ENCODE measurements at places on chromosomes 11 and 22.
A peak's percentile ranks its signal among the peaks of the same experiment; 100 is the strongest.

DNA sequence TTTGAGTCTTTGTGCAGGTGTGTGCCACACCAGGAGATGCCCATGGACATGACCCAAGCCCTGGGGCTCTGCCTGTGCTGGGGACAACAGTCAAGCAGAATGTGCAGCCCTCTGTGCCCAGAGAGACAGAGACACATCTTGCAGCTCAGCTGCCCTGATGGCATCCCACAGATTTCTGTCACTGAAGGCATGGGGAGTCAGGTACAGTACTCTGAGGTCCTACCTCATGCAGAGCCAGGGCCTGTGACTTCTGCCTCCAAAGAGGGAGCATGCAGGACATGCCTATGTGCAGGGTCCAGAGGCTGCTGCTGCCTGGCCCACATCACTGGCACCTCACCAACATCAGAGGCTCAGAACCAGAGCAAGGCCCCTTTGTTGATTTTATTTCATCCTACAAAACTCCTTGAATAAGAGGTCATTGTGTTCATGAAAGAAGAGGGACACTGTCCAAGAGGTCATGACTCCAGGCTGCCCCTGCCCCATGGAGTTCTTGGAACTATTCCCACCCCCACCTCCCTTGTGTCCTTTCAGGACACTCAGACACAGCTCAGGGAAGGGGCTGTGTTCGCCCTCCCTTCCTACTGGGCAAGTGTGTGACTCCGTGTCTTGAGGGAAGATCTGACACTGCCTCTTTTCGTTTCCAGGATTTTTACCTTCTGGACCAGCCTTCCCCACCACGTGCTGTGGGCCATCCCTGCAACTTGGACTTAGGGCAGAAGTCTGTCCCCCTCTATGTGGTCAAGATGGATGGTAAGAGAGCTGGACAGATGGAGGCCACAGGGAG, 62.3 kb downstream of the BTG4 start:
- no peak for DNase-seq

- DNase-seq, result no peak
These were observed 62.8 kb upstream of the CTTN start for GRCh38 chr11:70335511-70335910.

DNA sequence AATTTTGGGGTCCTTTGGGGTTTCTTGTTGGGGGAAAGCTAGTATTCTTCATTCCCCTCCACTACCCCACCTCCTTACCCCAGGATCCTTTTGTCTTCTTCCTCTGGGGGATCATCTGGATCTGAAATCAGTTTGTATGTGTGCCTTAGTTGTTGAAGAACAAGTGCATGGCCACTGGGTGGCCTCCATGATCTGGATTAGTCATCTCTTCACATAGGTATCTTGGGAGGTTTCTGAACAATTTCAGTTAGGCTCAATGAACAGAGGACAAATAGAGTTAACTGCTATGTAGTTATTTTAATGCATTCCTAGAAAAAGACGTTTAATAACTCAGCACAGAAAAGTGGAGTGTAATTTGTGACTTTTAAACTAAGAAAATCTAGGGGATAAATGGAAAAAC, 7.1 kb upstream of the VWA5A start:
- DNase-seq, result peak; percentile 43

DNA sequence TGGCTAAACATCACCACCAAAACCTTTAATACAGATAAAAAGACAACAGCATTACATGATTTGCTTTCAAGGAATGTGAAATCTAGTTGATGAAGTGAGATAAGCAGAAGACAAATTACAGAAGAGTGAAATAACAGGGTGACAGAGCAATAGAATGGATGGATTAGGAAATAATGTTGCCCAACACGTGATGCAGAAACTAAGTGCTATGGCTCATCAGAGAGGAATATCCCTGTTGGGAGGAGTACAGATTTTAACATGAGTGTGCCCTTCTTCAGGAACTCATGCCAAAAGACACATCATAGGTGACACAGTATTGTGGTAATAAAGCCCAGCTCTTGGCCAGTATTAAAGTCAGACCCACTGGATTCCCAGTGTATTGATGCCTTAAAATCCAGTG, 176.6 kb upstream of the RAG2 start:
- DNase-seq, result no peak

GRCh38 chr11:127217452-127218274, 217.1 kb upstream of the KIRREL3 start:
- DNase-seq, result no peak

DNA sequence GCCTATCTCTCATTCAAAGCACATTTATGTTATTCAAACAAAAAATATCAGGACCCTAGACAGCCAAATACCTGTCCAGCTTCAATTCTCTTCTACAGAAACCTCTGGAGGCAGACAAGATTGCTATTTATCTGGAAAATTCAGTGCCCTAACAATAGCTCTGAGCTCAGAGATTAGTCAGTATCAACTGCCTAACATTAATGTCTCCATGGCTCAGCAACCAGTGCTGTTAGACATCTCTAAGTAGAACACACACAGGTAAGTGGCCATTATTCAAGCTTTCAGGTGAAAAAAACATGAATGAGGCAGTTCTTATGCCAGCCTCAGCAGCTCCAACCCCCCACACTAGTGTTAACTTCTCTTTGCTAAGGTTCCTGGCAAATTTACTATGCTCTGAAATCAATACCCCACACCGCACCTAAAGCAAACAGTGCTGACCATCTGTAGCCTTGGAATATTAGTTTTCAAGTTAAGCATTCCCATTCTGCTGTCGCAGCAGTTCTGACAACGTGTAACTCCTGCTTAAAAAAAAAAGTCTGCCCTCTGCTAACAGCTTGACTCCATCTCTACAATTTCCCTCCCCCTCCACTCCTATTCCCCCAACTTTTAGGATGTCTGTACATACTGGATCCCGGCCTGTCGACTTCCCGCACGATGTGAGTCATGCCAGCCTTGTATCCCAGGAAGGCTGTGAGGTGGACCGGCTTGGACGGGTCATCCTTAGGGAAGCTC, 1.5 kb downstream of the RPL3 start:
- DNase-seq, result no peak

DNA sequence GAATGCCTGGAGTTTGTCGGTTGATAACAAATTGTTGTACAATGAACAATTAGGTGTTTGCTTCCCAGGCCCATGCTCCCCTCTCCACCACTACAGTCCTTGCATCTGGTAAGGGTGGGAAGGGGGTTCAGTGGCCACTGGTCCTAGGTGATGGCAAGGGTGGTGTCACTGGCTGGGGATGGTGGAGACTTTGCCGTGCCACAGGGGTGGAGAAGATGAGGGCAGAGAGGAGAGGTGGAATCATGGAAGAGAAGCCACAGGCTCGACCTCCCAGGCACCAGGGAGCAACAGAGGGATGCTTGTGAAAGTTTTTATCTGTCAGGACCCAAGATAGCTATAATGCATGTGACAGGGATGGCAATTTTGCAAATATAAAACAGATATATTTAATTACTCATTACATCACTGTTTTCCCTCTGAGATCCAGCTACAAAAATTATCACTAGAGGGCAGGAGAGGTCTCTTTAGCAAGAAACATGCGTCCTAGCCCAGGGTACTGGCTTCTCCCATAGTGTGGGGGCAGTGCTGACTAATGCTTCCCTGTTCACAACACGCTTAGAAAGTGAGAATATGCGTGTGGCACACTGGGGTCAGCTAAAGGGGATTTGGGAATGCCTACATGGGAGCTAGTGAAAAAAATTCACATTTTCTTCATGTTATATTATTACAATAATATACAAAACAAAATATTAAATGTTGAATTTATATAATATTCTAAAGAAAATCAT, 49.0 kb upstream of the AMPD3 start:
- peak; percentile 69 for DNase-seq

DNA sequence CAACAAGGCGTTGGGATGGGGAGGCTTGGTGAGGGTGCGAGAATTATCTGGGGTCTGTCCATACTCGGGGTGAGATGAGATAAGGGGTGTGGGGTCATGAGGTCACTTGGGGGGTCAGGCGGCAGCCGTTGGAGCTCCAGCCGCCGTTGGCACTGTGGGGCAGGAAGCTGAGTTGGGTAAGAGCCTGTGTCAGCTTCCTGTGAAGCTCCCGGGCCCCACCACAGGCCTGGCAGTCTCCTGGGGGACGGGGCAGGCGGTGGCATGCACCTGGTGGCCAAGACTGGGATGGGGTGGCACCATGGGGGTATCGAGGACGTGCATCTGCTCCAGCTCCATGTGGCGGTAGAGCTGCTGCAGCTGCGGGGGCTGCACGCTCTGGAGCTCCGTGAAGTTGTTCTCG, 7.1 kb upstream of the MYBPC3 start:
- peak; percentile 23 for DNase-seq

DNA sequence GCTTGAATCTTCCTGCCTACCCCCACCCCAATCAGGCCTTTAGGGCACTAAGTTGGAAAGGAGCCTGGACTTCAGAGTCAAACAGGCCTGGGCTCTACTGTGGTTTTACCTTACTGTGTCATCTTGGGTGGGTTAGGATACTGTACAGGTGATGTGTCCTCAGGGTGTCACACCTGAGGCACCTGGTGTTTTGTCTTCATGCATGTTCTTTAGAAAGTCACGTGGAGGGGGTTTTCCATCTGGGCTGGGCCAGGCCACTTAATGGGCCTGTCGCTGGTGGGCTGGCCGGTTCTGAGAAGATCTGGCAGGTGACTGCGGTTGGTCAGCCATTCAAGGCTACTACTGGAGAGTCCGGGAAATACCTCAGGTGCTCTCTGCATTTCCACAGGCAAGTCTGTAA, 92.6 kb downstream of the SWAP70 start:
- no peak for DNase-seq

DNA sequence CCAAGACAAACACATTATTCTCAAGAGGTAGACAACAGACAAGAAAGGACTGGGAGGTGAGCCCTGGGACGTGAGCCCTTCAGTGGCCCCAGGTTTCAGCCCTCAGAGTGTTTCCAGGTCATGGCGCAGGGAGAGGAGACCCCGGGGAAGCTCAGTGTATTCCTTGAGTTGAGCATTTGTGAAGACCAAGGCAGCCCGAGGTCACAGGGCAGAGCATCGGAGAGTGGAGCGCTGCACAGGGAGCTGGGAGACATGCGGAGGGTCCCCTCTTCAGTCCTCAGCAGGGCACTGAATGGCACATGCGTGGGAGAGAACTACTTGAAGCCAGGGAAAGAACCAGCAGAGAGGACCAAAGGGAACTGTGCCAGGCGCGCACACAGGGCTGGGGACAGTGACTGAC, 11.7 kb downstream of the KRTAP5-6 start:
- no peak for DNase-seq

GRCh38 chr11:111910676-111911562, 651 bp downstream of the CRYAB start:
- no peak for DNase-seq

DNA sequence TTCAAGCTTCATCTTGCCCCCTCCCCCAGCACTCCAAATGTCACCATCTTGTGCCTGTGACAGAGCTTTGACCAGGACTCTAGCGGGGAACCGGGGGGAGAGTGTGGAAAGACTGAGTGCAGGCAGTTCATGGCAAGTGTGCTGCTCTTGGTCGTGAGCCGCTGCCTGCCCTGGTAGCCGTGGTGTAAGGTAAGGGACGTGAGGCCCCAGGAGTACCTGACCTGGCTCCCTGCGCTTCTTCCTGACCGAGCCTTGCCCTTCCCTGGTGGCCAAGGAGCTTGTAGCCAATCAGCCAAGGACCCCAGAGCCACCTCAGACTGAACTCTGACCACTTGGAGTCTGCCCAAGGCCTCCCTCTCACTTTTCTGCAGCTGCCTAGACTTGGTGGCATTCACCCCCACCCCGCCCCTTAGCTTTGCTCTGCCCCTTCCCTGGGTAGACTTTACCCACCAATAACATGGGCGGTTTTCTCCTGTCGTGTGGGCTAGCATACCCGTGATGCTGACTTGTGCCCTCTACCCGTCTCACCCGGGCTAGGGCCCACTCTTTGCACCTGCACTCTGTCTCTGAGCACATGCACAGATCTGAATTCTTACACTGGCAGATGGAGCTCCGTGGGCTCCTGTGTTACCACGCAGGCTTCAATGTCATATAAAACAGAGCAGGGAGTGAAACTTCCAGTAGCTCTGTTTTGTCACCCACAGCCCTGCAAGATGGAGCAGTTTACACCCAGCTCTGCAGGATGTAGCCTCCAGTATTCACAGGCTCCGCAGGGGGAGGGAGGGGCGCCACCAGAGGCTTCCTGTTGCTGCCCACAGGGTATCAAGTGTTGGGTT, 1.5 kb downstream of the DGKZ start:
- DNase-seq, result peak; percentile 79

DNA sequence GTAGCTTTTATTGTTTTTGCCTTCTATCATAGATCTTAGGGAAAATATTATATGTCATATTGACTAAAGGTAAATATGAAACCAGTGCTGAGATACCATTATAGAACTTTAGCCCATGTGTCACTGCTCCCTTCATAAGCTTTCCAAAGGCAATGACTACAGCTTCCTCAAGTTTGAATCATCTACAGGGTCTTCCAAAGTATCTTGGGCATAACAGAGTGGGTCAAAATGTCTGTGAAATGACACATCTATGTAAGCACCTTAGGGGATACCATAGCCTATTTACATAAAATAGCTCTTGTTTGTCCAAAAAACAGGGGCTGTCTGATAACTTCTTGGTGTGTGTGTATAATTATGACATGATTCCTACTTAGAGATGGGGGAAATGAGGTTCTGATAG, 52.5 kb downstream of the RELT start:
- DNase-seq, result no peak
